ENCODE measurements at places on chromosomes 13 and 19.

- DNase-seq: peak; percentile 59
These were observed 5.6 kb downstream of the ICAM5 start for GRCh38 chr19:10295305-10295846.

- no peak for DNase-seq
These were observed 81.3 kb upstream of the UBL3 start for GRCh38 chr13:29931696-29932095.

DNA sequence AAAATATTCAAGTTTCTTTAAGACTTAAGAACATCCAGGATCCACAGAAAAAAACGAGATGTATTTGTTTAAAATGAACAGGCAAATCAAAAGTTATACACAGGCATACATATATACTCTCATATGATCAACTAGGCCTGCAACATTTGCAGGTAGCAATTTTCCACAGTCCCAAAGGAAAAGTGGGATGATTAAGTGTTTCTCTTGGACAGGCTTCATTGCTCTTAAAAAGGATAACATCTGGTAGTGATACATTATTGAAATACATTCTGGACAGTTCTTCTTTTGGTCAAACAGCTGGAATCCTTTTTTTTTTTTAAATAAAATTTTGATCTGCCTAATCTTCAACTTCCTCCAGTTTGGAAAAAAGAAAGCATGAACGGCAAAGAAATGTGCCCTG is 114.8 kb upstream of the TDRD3 start:
- DNase-seq: no peak

- no peak for DNase-seq
These were observed 14.9 kb downstream of the EPS8L1 start for GRCh38 chr19:55090564-55090963.

- DNase-seq: peak; percentile 87
These were observed 8.9 kb upstream of the CCDC9 start for GRCh38 chr19:47247308-47247990.

DNA sequence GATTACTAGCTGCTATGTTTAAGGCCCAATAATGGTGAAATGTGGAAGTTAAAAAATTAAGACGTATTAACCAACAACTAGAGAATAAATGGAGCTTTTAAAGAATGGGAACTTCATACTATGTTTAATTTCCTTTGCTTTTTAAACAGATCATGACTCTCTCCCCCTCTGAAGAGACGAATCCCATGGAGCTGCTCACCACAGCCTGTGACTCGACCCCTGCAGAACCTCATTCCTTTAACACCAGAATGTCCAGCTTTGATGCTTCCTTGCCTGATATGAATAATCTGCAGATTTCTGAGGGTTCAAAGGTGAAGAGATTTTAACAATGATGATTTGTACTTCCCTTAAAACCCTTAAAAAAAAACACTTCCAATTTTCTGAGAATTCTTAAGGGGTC is 53.0 kb downstream of the ZAR1L start:
- no peak for DNase-seq

- DNase-seq: no peak
These were observed 56.1 kb upstream of the F7 start for GRCh38 chr13:113049521-113049941.

- DNase-seq: no peak
These were observed 471.5 kb downstream of the GPC6 start for GRCh38 chr13:93698016-93698613.

DNA sequence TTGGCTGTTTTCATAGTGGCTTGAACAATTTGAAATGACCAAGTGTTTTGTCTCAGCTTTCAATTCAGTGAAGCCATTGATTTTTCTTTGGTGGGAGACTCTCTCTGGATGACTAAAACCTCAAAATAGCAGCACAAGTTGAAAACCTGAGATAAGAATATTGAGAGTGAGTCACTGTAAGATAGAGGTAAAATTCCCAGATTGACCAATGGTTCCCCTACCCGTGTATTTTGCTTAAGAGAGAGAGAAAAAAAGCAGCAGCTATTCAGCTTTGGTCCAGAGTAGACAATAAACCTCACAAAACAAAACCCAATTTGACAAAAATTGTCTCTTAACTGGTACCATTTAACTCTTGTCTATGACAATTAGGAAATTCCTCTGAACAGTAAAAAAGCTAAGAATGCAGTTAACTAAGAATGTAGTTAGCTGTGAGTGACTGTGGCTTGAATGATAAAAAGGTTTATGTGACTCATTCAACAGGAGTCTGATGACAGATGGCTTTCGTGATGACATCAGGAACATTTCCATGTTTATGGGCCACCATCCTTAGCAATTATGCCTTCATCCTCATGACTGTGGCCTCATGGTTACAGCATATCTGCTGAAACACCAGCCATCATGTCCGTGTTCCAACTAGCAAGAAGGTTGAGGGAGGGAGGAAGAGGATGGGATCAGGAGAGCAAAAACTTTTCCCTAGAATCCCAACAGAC is 356.9 kb downstream of the NDFIP2 start:
- no peak for DNase-seq

DNA sequence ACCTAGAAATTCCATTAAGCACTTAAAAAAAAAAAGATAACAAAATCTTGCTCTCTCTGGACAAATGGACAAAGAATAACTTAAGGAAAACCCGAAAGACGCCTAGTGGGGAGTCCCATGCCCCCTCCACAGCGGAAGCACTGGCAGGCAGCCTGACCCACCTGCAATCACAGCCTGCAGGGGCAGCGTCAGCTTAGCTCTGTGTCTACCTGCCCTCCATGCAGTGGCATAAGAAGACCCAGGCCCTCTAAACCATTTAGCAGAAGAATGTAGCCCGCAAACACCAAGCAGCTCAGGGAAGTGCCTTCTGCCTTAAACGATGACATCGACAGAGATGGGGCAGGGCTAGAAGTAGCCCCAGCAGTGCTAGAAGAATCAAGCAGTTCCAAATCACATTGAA is 36.0 kb downstream of the KCTD15 start:
- no peak for DNase-seq

DNA sequence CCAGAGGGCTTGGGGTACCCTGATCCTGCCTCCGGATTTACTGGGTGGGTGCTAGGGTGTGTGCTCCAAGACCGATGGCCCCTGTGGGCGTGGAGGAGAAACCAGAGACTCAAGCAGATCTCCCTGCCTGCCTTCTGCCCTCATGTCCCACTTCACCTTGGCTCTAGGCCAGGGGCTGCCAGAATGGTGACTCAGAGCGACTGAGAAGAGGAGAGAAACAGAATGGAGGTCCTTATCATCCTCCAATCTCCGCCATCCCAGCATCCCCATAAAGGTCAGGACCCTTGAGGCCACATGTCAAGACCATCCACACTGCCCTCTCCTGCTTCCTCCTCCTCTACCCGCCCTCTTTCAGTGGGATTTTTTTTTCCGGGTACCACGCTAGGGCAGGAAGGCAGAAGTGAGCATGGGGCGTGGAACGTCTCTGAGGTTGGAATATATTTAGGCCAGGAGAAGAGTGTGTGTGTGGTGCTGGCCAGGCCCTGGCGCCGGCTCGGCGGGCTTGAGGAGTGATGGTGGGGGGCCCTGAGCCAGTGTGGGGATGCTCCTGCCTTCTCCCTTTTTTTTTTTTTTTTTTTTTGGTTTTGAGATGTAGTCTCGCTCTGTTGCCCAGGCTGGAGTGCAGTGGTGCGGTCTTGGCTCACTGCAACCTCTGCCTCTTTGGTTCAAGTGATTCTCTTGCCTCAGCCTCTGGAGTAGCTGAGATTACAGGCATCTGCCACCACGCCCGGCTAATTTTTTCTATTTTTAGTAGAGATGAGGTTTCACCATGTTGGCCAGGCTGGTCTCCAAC is 22.3 kb downstream of the IER2 start:
- DNase-seq: no peak

DNA sequence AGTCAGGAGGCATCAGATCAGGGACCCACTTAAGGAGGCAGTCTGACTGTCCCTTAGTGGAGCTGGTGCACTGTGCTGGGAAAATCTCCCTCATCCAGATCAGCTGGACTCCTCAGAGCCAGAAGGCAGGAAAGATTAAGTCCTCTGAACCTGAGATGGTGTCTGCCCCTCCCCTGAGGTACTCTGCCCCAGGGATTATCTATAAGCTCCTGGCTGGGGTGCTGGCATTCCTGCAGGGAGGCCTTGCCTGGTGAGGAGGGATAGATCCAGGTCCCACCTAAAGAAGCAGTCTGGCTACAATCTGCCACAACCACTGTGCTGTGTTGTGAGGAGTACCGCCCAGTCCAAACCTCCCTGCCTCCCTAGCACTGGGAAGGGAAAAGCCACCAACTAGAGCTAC is 81.2 kb downstream of the NHLRC3 start:
- no peak for DNase-seq

DNA sequence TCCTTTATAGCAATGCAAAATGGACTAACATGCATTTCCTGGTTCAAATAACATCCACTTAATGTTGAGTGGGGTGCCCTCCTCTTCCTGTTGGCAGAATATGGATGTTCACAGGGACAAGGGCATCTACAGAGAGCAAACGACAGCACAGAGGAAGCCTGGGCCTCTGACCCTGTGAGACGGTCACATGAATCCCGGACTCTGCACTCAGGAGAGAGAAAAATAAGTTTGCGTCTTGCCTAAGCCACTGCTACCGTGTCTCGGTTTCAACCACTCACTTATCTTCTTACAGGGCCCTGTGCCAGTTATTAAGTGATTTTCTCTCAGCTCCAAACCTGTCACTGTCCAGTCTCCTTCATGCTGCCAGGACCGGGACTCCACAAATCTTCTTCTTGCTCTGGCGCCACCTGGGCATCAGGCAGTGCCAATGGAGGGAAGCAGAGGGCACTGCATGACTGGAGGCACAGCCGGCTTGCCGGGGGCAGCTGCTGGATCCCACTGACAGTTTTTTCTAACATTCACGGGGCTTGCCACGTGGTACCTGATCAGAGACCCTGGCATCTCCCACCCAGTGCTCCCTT is 11.8 kb downstream of the LIG1 start:
- no peak for DNase-seq

All from ovary (tissue), 10 donors.